Adrenal gland (tissue), 19 donors: ENCODE measurements at places on chromosomes 1 and 21. TPM values are rescaled to one million over a fixed set of nuclear protein-coding genes. Genes with fewer than 3 reads are reported as not detected.

The SORT1 gene
- 38.3 TPM for total RNA-seq

The DYRK3 gene
- total RNA-seq = 5.9 TPM

The TNN gene
- 0.29 TPM for total RNA-seq

The PALMD gene
- total RNA-seq = 61.6 TPM

The FHAD1 gene
- total RNA-seq = 0.55 TPM

The HSF2BP gene
- total RNA-seq = not detected

The OLIG1 gene
- 0.50 TPM for total RNA-seq

The RBM15 gene
- total RNA-seq = 35.1 TPM

DNA sequence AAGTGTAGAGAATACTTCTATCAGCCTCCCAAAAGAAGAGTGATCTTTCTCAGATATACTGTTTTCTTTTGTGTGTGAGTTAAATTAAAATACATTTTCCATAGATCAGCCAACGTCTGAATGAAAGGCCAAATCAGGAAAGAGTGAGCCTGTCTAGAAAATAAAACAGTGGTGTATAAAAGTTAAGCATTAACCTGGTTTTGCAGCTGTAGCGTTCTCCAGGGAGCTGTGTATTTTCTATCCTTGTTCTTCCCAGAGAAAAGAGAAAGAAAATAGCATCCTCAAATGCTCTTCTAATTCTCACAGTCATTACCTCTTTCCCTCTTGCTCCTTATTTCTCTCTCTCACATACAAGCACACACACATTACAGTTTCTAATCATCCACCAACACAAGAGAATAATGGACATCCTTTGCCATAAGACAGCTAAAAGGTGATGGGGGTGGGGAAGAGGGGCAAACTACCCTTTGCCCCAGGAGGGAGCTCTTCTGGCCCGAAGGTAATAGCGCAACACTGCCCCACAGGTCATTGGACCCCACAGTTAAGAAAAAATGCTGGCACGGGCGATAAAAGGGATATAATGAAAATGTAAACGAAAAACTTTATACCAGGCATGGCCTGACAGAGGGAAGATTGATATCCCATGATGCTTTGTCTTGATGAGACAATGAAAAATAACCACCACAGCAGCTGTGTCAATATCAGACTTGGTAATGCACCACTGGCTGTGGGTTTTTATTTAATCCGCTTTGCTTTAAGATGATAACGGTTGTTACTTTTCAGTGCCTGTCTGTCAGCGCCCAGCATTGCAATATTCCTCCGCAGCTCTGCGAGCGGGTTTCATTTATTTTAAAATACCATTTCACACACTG lies 150.3 kb downstream of the NUF2 start:
- no peak for DNase-seq

DNA sequence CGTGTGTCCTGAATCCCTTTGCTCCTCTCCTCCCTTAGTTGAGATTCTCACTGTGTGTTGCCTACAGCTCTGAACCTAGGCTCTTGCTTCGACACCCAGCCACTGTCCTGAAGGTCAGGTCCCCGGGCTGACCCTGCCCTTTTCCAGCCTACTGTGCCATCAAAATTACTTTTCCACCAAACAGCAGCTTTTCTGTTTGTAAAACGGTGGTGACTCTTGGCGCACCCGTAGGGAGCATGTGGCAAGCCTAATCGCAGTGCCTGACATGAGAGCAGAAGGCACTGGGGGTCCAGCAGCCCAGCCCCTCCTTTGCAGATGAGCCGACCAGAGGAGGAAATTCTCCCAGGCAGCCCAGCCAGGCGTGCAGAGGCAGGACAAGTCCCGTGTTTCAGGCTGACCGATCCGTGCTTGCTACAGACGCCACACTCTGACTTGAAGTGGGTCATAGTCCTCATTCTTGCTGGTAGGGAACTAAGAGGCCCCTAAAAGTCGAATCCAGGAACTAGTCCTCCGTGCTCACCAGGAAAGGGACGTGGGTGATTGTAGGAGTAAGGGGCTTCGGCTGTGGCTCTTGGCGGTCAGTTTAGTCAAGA lies 6.8 kb downstream of the GPR137B start:
- no peak for DNase-seq

DNA sequence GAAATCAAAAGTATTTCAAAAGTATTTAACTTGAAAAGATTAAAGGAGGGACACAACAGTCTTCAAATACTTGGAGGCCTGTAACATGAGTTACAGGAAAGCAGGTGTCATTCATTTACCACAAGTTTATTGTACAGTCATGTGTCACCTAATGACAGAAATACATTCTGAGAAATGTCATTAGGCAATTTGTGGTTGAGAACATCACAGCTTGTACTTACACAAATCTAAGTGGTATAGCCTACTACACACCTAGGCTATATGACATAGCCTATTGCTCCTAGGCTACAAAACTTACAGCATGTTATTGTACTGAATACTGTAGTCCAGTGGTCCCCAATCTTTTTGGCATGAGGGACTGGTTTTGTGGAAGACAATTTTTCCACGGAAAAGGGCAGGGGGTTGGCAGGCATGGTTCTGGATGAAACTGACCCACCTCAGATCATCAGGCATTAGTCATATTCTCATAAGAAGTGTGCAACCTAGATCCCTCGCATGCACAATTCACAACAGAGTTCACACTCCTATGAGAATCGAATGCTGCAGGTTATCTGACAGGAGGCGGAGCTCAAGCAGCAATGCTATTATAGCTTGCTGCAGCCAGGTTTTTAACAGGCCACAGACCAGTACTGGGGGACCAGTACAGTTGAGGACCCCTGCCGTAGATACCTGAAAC lies 25.0 kb upstream of the PHTF1 start:
- DNase-seq = no peak

DNA sequence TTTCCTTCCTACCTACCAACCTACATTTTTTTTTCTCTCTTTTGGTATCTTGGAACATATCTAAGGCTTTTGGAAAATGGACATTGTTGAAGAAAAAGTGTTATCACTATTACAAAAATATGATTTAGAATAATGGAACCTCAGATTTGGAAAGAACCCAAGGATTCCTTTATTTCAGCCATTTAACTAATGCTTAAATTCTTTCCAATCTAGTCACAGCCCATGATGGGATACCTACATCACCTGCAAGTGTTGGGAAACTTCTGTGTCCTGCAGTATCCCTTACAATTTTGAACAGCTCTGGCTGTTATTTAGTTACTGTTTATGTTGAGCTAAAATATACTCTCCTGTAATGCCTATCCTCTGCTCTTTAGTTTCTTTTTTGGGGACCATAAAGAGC lies 22.3 kb upstream of the APOBEC4 start:
- no peak for DNase-seq

GRCh38 chr1:35294809-35295208 lies 26.3 kb downstream of the ZMYM4 start:
- no peak for DNase-seq

GRCh38 chr1:216238844-216239243 lies 184.4 kb downstream of the USH2A start:
- DNase-seq = no peak

DNA sequence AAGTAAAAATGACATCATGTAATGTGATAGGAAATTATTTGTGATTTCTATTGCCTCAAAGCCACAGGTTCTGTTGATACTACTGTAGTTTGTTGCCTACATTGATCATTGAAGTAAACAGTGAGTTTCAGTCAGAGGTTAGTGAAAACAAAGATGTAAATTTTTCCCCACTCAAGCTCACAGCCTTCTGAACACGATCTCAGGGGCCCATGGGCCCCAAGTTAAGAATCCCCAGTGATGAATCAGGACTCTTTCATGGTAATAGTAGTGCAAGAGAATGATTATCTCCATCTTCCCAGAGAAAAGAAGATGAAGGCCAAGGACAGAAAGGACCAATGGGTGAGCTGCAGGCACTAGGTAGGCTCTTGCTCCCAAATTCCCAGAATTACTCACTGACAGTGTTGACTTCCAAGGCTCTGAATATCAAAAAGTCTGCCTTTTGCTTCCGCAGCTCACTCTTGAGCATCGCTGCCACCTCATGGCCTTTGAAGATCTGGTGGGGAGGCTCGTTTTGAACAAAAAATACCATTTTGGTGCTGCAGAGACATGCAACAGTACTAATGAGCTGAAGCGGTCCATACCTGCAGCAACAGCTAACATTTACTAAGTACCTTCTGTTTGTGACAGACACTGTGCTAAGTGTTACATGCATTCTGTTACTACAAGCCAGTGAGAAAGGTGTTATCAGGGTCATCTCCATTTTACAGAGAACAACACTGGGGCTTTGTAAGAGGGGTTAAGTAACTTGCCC lies 113.3 kb downstream of the KIAA0319L start:
- DNase-seq = no peak

DNA sequence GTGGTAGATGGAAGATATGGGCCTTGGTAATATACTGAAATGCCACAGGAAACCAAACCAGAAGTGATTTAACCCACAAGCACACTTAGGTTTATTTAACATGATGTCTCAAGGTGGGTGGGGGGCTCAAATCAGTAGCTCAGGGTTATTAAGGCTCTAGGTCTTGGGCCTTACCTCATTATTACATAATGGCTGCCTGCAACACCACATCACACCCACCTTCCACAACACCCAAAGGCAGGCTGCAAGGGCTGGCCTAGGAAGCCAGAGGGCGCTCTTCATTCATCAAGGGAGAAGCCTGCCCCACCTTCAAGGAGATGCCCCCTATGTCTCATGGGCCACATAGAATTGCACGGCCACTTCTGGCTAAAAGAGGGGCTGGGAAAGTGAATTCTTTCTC lies 6.0 kb downstream of the TFF1 start:
- DNase-seq = no peak

GRCh38 chr1:31583995-31584868 lies 7.9 kb downstream of the TINAGL1 start:
- DNase-seq = peak; percentile 87

GRCh38 chr21:33975548-33976081 lies 60.0 kb upstream of the ATP5PO start:
- DNase-seq = no peak

DNA sequence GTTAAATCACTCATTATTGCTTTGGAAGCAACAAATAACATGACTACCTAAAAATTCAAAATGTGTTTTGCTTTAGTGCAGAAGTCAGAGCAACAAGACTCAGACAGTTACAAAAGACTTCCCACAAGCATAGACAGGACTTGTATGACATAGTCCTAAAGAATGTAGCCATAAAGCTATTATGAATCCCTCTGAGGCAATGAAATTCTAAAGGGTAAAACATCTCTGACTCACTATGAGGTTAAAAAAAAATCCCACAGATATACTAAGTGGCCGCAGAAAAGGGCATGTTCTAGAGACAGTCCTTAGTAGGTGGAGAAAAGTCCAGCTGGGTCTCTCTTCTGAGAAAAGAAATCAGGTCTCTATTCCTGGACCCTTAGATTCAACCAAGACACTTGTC lies 4.9 kb downstream of the PRKAB2 start:
- DNase-seq = no peak

DNA sequence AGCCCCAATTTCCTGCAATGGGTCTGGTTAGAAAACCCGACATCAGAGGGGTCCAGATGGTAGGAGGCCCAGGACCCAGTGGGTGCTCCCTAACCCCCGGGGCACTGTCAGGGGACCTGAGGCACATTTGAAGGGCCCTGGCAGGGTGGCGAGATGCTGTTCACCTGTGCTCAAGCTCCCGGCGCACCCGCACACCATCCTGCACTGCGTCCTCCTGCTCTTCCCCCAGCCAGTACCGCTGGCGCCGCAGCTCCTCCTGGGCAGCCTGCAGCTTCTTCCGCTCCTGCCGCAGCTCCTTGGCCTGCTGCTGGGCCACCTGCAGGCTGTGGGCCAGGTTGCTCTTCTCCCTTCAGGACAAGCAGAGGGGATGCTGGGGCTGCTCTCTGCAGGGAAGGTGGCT lies 36.0 kb downstream of the RNU1-1 start:
- no peak for DNase-seq

GRCh38 chr1:54553602-54554313 lies 5.7 kb downstream of the ACOT11 start:
- no peak for DNase-seq

DNA sequence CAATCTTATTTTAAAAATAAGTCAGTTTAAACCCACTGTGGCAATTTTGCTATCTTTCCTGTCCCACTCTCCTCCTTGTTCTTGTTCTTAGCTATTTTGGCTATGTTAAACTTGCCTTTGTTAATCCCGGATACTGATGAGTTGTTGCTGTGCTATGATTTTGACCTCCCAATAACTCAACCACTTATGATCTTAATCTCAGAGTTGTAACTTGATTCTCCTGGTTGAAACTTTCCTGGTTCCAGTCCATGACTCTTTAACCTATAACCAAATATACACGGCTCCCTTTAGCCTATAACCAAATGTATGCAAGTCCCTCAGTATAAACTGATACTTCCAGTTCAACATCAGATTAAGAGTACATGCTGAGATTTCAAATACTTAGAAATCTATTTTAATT lies 15.6 kb upstream of the ACADM start:
- DNase-seq = no peak

GRCh38 chr1:4056422-4056821 lies 156.3 kb upstream of the C1orf174 start:
- DNase-seq = no peak

GRCh38 chr1:179231923-179232322 lies 2.4 kb upstream of the ABL2 start:
- DNase-seq = no peak

- no peak for DNase-seq
Observed at GRCh38 chr1:200720199-200720598, 18.5 kb upstream of the CAMSAP2 start.

DNA sequence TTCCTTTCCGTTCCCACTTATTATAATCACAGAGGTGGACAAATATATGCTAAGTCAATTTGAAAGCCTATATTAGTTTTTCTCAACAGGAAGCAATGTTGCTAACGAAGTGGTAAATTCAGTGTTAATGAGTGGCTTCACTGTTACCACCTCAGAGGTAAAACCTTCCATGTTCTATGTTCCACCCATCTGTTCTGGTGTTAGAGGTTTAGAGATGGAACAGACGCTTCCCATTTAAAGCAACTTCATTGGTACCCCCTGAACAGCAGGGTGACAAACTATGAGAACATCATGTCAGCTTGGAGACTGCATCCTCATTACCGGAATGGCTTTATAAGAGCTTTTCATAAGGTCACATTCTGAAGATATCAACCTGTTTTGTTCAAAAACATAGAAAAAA lies 77.9 kb downstream of the ZNF644 start:
- no peak for DNase-seq

DNA sequence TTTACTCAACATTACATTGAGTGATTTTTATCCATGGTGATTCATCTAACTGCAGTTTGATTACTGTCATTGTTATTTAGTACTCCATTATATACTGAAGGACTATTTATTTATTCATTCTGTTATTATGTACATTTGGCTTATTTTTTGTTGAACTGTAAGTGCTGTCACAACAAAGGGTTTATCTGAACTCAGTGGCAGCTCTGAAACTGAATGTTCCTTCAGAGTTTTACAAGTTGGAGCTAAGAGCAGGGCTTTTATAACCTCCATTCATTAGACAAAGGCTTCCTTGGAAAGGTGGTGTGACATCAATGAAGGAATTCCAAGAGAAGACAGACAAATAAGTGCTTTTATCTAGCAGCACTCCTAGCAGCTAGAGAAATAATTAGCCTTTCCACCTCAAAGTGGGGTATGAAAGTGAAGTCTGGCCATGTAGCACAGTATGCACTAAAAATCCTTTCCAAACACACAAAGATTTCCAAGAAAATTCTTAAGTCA lies 83.3 kb upstream of the GORAB start:
- DNase-seq = no peak
